NCI-H187 treated with DMSO at 0.1 percent for 48 hours (cell line): ENCODE measurements at places on chromosomes 6 and 20.
A peak's percentile ranks its signal among the peaks of the same experiment; 100 is the strongest.

DNA sequence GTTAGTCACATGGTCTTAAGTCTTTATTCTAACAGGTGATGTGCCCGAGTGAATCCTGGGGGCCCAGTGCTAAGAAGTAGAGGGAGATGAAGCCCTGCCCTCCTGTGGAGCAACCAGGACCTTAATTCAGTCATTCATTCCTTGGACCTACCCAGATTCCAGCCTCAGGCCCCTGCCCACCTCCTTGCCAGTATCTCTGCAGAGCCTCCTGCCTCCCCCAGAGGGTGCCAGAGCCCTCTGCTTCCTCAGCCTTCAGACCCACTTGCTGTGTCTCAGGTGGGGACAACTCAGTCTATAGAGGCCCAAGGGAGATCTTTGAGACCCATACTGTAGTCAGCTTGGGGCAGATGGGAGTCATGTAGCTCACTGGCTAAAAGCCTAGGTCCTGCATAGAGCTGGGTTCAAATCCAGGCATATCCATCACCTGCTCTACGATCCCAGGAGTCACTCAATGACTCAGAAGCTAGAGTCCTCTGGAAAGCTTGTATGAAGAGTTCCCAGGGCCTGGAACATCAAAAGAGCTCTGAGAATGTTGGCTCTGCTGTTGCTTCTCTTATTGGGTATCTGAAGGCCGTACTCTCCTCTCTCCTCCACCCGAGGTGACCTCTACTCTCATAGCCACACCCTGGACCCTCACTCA, 3.9 kb upstream of the SIGLEC1 start:
- no peak for DNase-seq

DNA sequence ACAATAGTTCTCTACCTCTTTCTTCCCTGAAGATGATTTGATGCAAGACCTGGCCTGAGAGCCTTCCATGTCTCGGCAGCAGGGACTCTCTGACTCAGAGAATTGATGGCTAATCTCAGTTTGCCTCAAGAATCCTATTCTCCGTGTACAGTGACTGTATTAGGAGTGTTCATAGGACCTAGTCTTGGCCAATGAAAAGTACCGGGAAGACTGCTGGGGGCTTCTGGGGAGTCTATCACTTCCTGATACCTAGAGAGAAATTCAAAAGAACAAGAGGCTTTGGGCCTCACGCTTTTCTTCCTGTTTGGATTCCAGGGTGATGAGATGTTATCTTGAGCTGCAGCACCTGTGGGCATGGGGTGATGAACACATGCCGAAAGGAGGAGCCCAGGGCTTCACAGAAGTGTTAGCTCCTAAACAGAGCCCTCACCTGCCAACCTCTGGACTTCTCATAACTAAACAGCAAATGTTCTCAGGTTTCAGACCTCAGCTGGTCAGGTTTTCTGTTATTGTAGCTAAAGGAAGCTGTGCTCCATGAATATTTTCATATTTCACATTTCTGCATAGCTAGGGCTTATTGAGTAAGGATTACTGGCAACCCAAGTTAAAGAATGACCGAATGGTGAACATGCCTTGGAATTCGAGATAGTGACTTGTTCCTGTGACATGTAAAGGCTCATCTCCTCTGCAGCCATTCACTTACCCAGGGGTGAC, 323.1 kb upstream of the AGPAT4 start:
- DNase-seq: no peak

GRCh38 chr6:124869416-124869815, 92.8 kb upstream of the RNF217 start:
- no peak for DNase-seq

- DNase-seq: no peak
Observed at GRCh38 chr6:116450769-116451740, 10.1 kb upstream of the CALHM6 start.

GRCh38 chr20:46367967-46368901, 38.2 kb downstream of the ELMO2 start:
- no peak for DNase-seq

- no peak for DNase-seq
Observed at GRCh38 chr20:35014537-35014936, 58.9 kb downstream of the MYH7B start.

GRCh38 chr6:38579010-38579628, 60.6 kb downstream of the BTBD9 start:
- no peak for DNase-seq

GRCh38 chr6:170291271-170292110, 613 bp upstream of the DLL1 start:
- peak; percentile 44 for DNase-seq

DNA sequence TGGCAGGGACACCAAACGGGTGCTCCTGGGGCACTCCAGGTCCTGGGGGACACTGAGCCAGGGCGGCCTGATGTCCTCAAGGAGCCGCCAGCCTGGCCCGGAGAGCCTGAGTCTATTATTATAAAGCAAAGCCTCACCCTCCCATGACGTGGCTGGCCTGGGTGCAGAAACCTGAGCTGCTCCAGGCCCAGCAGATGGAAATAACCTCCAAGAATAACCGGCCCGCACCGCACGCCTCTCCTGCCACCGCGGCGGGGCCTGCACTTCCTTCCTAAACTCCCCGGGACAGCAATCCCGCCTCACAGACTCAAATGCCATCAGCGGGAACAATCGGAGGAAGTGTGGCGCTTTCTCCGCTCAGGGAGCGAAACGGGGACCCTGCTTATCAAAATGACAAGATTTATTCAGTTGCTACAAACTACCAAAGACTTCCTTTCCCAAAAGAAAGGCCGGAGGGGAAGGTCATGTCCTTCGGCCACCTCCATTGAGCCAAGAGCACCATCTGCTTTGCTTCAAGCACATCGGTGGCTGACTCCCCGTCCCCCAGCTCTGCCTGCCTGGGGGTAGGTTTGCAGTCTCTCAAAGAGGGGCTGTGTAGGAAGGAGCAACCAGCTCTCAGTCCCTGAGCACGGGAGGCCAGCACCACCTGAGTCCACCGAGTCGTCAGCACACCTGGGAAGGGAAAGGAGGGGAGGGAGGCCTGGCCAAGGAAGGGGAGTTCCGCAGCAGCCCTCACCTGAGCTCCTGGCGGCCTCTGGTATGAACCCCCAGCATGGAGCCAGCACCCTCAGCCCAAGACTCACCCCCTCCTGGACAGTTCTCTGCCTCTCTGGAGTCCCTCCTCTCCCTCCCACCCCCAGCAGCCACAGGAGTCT, 78.6 kb upstream of the QKI start:
- no peak for DNase-seq

DNA sequence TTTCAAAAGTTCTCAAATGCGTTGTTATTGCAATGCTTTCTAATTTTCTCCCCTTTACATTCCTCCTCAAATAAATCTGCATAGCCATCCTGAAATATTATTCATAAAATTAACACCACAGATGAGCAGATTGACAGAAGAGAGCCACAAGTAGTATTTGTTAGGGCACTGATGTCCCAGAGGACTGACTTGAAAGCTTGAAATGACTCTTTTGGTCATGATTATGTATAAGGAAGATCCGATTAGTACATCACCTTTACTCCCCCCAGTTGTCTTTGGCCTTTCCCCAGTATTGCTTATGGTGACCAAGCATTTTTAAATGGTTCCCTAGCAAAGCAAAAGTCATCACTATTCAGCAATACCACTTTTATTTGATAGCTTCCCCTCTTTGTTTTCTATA, 187.6 kb downstream of the ADAT2 start:
- no peak for DNase-seq

DNA sequence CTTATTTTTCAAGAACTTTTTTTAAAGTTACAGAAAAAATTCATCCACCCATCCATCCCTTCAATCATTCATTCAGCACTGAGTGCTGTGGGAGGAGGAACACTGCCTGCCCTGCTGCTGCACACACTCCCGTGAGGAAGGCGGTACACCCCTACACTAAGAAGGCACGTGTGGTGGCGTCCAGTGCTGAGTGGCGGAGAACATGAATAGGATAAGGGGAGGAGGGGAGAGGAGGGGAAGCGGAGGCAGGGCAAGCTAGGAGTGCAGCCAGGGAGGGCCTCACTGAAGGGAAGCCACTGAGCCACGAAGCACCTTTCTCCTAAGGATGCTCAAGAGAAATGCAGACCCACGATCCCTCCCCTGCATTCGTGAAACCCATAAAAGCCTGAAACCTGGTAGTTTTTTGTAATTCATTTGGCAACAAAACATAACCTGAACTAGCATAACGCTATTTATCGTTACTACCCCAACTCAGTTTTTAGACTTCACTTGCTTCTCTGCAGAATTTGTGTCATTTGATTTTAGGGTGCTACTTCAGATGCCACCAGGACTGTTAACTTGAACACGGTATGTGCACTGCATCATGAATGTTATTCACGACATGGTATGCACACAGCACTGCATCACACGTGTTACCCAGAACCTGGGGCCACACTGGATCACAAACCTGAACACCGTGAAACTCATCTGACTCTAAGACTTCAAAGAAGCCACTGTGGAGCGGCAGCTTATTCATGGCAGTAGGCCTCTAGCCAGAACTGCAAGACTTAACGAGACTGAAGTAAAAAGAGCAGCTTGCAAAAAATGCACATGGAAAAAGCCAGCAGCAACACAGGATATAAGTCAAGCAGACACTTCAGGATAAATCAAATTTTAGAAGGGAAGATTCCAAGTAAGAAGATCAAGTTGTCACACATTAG, 3.5 kb downstream of the RNASET2 start:
- no peak for DNase-seq

DNA sequence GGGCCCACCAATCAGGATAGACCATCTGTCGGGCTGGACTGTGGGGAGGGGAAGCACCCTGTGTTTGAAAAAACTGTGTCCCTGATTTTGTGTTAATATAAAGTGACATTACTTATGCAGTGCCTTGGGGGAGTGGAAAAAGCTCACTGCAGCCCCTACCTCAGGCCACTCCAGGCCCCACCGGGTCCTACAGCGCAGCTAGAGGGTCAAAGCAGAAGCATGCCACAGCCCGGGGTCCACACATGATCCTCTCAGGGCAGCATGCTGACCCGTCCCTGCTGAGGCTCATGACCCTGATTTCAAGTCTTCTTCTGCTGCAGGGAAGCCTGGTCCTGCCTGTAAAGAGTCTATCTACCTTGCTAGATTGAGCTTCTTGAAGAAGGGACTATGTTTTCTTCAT, 133.0 kb upstream of the PLCB4 start:
- DNase-seq: no peak

GRCh38 chr6:148457137-148457842, 114.7 kb downstream of the SASH1 start:
- DNase-seq: no peak

DNA sequence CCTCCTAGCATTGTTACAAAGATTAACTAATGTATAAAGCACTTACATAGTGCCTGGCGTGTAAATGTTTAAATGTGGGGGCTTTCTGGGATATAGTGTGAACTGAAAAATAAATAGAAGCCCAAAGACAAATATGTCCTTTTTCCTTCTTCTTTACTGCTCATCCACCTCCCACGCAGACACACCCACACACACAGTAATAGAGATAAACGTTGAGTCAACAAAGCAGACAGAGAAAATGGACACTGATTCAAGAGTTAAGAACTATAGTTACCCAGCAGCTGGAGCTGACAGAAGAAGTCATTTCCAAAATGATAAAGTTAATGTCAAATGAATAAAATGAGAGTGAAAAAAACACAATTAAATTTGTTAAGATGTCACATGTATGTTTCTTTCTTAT, 68.3 kb downstream of the FHL5 start:
- no peak for DNase-seq

DNA sequence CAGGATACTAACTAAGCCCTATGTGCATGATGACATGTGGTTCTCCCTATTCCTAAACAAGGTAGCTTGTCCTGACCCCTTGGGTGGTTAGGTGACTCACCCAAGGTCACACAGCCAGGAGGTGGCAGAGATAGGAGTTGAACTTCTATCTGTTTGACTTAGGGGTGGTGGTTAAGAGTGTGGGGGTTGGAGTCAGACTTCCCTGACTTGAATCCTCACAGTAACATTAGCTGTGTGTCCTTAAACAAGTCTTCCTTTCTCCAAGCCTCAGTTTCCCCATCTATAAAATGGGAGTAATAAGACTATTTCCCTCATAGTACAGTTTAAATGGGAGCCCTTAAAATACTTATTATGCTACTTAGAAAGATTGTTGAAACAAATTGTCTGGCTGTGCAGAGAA, 21.9 kb downstream of the SLC12A5 start:
- DNase-seq: no peak

DNA sequence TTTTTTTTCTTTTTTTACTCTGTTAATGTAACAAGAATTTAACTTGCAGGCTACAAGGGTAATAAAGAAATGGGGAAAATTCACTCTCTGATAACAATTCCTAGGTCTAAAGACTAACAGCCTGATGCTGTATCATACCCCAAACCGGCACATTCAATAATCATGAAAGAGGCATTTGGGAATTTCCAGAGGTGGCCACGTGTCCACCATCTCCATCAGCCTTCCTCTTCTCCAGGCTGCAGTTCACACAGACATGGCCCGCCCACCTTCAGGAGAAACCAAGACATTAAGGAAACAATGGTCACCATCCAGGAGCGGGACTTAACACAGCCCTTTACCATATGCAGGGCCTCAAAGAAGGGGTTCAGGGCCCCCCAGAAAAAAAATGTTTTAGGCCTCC, 44.8 kb downstream of the PDE10A start:
- no peak for DNase-seq

DNA sequence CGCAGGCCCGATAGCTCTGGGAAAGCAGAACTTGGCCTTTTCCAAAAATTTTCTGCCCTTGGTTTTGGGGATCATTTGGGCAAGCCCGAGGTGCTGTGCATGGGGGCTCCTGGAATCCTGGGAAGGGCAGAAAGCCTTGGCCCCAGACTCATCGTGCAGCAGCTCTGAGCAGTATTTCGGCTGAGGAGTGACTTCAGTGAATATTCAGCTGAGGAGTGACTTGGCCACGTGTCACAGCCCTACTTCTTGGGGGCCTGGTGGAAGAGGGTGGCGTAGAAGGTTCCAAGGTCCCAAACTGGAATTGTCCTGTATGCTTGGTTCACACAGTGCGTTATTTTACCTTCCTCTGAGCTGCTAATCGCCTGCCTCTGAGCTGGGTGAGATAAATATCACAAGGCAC, 1.1 kb upstream of the BMP2 start:
- no peak for DNase-seq

GRCh38 chr6:41700463-41701347, 34.7 kb downstream of the TFEB start:
- DNase-seq: no peak

DNA sequence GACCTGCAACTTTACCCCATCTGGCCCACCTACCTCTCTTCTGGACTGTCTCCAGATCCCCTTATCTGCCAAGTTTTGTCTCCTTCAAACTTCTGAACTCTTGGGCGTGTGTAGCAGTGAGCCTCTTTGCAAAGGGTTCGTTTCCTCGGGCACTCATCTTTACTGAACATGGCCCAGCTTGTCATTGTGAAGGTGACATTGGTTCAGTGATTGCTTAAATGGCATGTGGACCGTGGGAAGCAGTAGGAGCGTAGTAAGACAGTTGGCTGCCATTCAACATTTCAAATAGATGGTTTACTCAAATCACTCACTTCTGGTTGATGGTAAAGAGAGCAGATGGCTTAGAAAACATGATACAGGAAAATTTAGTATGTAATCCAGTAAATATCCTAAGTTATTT, 34.8 kb upstream of the KIF25 start:
- DNase-seq: no peak

DNA sequence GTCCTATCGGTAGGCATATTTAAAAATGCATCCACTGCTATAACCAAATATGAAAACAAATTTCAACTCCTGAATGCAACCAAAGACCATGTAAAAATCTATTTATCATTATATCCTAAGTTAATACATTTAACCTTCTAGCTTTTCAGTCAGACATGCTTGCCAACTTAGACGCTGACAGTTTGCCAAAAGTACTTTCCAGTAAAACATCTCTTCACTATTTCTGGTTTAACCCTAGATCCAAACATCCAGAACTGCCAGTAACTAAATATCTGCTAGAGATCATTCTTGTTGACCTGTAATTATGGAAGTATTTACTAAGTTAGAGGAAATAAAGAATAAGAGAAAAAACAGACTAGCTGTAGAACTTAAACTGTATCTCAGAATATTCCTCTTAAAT, 210.2 kb upstream of the THEMIS start:
- no peak for DNase-seq
